Purkinje cell (primary cell): ENCODE measurements at places on chromosomes 16 and 17. TPM values are rescaled to one million over a fixed set of nuclear protein-coding genes. Genes with fewer than 3 reads are reported as not detected.

The MYH1 gene
- polyA plus RNA-seq, result not detected in 2 replicates

The ZNF469 gene
- polyA plus RNA-seq, result not detected in 2 replicates

The BFAR gene
- polyA plus RNA-seq, result 27.0 and 35.2 TPM in 2 replicates

The CCDC78 gene
- not detected in 2 replicates for polyA plus RNA-seq

The KCNJ2 gene
- polyA plus RNA-seq, result 0.09 and 2.2 TPM in 2 replicates

The SEZ6L2 gene
- 97.4 and 138 TPM in 2 replicates for polyA plus RNA-seq

The SSTR5 gene
- not detected in 2 replicates for polyA plus RNA-seq

The SHCBP1 gene
- 7.8 and 11.9 TPM in 2 replicates for polyA plus RNA-seq

The ITGAE gene
- 315 and 374 TPM in 2 replicates for polyA plus RNA-seq

The PLA2G10 gene
- 0.73 and 1.2 TPM in 2 replicates for polyA plus RNA-seq

The ZG16B gene
- not detected in 2 replicates for polyA plus RNA-seq

The OR1A1 gene
- polyA plus RNA-seq, result 0.08 TPM in 1 of 2 replicates, not detected in the other

The CCL14 gene
- not detected in 2 replicates for polyA plus RNA-seq

The NPIPA8 gene
- 1.6 TPM in 1 of 2 replicates, not detected in the other for polyA plus RNA-seq

The COX11 gene
- 121 and 155 TPM in 2 replicates for polyA plus RNA-seq

The MYL11 gene
- not detected in 2 replicates for polyA plus RNA-seq

The COG1 gene
- polyA plus RNA-seq, result 26.0 and 49.5 TPM in 2 replicates

The PSMC3IP gene
- polyA plus RNA-seq, result 6.4 TPM in 1 of 2 replicates, not detected in the other

The KREMEN2 gene
- not detected in 2 replicates for polyA plus RNA-seq

The SP6 gene
- polyA plus RNA-seq, result not detected in 2 replicates

The CDK5R1 gene
- polyA plus RNA-seq, result 37.6 and 48.5 TPM in 2 replicates

The FAM234A gene
- 6.5 and 10.2 TPM in 2 replicates for polyA plus RNA-seq

The LLGL2 gene
- not detected in 2 replicates for polyA plus RNA-seq

The ALKBH5 gene
- polyA plus RNA-seq, result 36.4 and 42.2 TPM in 2 replicates

The CNTNAP4 gene
- polyA plus RNA-seq, result 2.1 and 2.9 TPM in 2 replicates

The KRT23 gene
- 0.60 TPM in 1 of 2 replicates, not detected in the other for polyA plus RNA-seq

The DHRS11 gene
- polyA plus RNA-seq, result 11.8 and 17.5 TPM in 2 replicates

The RNF43 gene
- polyA plus RNA-seq, result 0.99 and 4.0 TPM in 2 replicates

The RSAD1 gene
- 11.6 and 12.8 TPM in 2 replicates for polyA plus RNA-seq

The NTN1 gene
- 0.04 TPM in 1 of 2 replicates, not detected in the other for polyA plus RNA-seq

The TP53TG3B gene
- not detected in 2 replicates for polyA plus RNA-seq

The PERCC1 gene
- not detected in 2 replicates for polyA plus RNA-seq

The KRT36 gene
- not detected in 2 replicates for polyA plus RNA-seq
